CD4-positive, alpha-beta T cell treated with Interleukin-12 subunit alpha and Interleukin-12 subunit beta, for 1 hour (primary cell): ENCODE measurements at places on chromosomes 6 and 20.
A peak's percentile ranks its signal among the peaks of the same experiment; 100 is the strongest.

DNA sequence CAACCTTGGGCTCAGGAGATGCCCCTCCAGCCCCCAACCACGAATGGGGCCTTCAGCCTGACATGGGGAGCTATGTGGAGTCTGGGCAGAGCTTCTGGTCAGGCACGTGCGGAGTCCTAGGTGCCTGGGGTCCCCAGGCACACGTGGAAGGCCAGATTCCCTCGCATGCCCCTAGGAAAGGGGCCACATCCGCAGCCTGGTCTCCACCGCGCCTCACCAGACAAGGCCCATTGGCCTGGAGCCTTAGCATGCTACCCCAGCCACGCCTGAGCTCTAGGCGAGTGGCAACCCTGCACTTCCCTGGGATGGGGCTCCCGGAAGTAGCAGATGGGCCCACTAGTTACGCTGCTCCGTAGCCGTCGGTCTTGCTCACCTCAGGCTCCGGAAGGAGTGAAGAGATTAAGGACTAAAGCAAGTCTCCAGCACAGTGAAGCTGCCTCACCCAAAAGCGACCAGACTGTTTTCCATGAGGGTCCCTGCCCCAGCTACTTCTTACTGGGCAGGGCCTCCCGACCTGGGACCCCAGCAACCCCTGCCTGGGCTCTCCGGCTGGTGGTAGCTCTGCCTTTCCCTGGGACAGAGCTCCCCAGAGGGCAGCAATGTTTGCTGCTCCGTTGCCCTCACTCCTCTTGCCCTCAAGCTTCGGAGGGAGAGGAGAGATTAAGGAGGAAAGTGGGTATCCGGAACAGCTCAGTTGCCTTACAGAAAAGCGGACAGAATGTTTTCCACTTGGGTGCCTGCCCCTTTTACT, 93.2 kb upstream of the IMPG1 start:
- DNase-seq: no peak

GRCh38 chr6:127392301-127392700, 48.9 kb upstream of the ECHDC1 start:
- no peak for DNase-seq

DNA sequence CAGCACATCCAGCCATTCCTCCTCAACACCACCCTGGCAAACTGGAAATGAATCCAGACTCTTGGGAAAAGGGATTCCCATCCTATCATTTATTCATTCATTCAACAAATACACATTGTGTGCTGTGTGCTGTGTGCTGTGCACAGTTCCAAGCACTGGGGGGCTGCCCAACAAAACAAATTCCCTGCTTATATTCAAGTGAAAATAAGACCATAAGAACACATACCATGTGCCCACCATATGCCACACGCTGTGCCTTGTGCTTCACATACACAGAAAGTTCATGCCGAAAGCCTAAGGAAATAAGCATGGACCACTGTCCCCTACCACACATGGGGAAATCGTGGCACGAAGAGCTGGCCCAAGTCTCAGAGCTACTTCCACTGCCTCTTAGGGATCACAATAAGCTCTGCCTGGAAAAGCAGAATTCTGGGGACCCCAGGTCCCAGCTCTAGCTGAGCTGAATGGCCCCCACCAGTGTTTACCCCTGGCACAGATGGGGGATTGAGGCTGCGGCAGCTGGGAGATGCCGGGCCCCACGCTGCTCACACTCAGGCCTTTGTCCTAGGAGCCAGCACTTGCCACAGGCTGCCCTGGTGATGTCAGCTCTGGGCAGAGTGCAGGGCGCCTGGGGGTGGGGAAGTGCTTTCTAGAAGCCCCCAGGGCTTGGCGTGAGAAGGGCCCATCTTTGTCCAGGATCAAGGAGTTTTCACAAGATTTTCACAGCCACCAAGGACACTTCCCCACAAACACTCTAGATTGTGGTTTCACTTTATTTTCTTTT, 99.6 kb downstream of the PREX1 start:
- no peak for DNase-seq

GRCh38 chr6:137089305-137089704, 44.5 kb upstream of the IL20RA start:
- DNase-seq: no peak

- no peak for DNase-seq
Measured at GRCh38 chr6:31727717-31728671, 1.1 kb downstream of the DDAH2 start.

- DNase-seq: no peak
Measured at GRCh38 chr6:99393366-99393697, 663 bp downstream of the COQ3 start.

GRCh38 chr6:34574647-34575293, 18.6 kb upstream of the SPDEF start:
- DNase-seq: no peak

DNA sequence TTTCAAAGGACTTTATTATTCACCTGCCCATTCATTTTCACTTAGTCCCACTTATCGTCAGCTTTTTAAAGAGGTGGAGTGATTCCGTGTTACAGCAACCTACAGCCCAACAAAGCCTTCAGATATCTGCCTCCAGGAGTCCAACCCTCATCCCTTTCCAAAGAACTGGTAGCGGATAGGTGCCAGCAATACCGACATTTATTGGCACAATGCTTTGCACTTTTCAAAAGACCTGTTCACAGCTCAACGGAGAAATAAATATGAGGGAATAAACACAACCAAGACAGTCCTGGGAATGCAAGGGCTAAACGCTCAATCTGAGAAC, 819 bp upstream of the MTRF1L start:
- DNase-seq: peak; percentile 14

GRCh38 chr6:136365776-136366354, 76.2 kb upstream of the BCLAF1 start:
- DNase-seq: peak; percentile 4

GRCh38 chr20:46704714-46705377, 4.6 kb upstream of the SLC2A10 start:
- no peak for DNase-seq

DNA sequence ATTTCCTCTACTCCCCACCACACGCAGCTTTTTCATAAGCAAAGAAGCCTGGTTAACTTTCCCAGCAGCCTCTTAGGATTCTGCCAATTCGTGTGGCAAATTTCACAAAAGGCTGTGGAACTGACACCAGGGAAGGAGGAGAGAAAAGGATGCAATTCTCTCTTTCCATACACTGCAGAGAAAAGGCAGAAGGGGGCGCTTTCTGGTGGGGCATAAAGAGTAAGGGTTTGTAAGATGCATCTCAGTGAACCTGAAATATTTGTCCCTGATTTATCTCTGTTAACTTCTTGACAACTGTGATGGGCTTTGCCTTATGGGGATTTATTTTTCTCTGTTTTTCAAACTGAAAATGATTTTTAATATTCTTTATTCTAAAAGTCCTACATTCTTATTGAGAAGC, 45.5 kb upstream of the GLP1R start:
- no peak for DNase-seq

- no peak for DNase-seq
Measured at GRCh38 chr6:148811459-148811858, 64.6 kb downstream of the UST start.

- no peak for DNase-seq
Measured at GRCh38 chr6:30749554-30750378, 5.4 kb upstream of the IER3 start.

- DNase-seq: no peak
Measured at GRCh38 chr20:52209154-52209571, 17.6 kb upstream of the ZFP64 start.

DNA sequence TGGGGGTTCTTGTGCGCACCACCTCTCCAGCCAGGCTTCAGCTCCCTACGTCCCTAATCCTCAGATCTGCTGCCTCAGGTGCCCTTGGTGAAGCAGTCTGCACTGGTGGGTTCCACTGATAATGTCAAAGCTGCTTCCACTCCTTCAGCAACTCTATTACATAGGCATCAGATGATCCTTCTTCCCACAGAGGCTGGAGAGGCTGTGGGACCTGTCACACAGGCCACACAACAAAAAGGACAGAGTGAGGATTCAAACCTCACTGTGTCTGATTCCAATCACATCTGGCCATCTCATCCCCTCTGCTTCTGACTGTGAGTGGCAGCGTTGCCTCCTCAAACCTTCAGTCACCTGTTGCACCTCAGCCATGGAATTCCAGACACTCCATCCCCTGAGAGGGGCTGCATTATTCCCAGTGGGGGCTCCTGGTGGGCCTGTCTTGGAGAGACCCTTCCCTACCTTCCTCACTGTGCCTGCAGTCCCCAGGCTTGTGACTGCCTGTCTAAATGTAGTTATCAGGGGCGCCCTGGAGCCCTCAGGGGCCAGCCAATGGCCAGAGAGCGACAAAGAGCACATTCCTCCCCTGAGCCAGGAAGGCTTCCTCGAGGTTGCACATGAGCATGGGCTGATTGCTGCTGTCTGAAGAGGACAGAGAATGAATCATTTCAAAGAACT, 211.4 kb upstream of the ECI2 start:
- no peak for DNase-seq

- no peak for DNase-seq
Measured at GRCh38 chr6:146620655-146621054, 21.9 kb downstream of the ADGB start.

- DNase-seq: no peak
Measured at GRCh38 chr6:135496800-135497411, 634 bp downstream of the AHI1 start.

- DNase-seq: peak; percentile 47
Measured at GRCh38 chr20:63652192-63652980, 838 bp downstream of the STMN3 start.

GRCh38 chr6:37554480-37554819, 54.8 kb upstream of the CCDC167 start:
- DNase-seq: no peak

- DNase-seq: no peak
Measured at GRCh38 chr6:44056392-44057237, 70.6 kb downstream of the MRPL14 start.

GRCh38 chr20:49891476-49892110, 23.7 kb downstream of the SPATA2 start:
- no peak for DNase-seq

- DNase-seq: no peak
Measured at GRCh38 chr6:135066806-135067205, 12.2 kb upstream of the HBS1L start.

- DNase-seq: no peak
Measured at GRCh38 chr6:24501914-24502313, 7.1 kb downstream of the ALDH5A1 start.

- no peak for DNase-seq
Measured at GRCh38 chr6:36019167-36019566, 5.3 kb downstream of the SLC26A8 start.

- no peak for DNase-seq
Measured at GRCh38 chr6:158324136-158324535, 11.9 kb downstream of the TULP4 start.

DNA sequence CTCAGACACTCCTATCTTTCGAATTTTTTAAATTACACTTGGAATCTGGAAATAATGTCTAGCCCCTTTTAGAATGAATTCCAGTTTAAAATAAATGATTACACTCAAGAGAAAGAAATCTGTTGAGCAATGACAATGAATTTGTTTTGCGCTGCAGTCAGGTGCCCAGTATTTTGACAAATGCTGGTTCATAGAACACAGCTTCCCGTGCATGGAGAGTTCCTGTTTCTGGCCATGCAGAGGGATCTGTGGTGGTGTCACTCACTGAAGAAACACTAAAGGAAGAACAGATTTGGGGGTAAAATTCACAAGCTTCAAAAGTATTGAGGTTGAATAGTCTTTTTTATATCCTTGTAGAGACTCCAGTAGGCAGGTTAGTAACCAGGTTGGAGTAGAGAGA, 113.4 kb upstream of the CEP85L start:
- no peak for DNase-seq

DNA sequence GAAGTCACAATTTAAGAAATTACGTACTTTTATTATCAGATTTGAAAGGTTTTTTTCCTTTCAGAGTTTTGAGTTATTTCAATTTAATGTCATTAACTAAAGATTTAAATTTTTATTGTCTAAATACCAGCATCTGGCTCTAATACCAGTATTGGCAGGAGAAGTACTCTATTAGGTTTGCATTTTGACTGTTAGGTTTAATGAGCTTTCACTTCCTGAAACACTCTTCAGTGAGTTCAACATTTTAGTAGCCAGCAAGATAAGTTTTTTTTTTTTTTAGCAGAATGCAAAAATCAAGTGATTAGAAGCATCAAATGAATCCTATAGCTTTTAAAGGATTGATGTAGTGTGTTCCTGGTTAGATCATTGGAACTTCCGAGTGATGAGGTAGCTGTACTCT, 34.0 kb upstream of the SCGN start:
- DNase-seq: no peak

GRCh38 chr20:53828682-53829254, 235.1 kb upstream of the ZNF217 start:
- no peak for DNase-seq

DNA sequence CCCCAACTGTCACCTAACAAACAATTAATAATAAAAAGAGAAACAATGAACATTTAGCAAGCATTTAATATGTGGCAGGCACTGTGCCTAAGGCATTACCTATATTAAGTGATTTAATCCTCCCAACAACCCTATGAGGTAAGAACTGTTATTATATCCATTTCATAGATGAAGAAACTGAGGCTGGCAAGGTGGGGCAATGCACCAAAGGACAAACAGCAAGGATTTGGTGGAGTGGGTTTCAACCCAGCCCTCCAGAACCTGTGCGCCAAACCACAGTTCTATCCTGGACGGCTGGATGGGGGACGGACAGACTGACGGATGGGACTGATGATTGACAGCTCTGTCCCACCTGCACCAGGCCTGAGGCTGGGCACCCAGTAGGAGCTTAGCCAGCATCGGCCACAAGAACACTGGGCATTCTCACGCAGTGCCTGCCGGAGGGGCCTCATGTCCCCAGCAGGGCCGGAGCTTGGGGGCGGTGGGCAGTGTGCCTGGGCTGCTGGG, 24.6 kb downstream of the NOL4L start:
- DNase-seq: no peak

GRCh38 chr6:2245877-2246863, 765 bp upstream of the GMDS start:
- peak; percentile 47 for DNase-seq
